ENCODE measurements at places on chromosomes 5 and 9.

DNA sequence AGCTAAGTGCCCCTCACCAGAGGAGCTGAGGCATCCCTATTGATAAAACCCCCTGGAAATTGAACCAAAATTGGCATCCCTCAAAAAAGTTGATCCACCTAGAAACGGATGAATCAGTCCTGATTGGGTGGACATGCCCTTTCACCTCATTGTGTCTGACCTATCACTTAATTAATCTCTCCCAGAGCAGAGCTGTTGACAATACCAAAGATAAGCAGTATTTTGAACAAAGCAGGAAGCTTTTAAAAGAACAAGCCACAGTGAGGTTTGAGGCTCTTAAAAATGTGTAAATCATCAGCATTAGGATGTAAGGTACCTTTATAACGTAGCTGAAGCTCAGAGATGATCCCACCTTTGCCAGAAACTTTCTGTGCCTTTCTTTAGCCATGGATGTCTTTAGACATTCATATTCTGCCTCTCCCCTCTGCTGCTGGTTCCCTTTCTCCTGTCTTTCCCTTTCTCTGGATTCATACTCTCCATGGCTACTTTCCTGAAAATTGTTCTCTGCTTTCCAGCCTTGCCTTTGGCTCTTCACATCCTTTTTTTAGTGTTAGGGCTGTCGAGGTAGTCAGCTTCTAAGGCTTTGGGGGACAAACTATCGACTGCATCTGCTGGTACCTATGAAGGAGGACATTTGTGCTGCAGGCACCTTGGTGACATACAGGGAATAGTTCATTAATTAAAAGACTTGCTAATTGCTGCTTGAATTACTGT, 7.8 kb upstream of the LHX2 start:
- no peak for DNase-seq

DNA sequence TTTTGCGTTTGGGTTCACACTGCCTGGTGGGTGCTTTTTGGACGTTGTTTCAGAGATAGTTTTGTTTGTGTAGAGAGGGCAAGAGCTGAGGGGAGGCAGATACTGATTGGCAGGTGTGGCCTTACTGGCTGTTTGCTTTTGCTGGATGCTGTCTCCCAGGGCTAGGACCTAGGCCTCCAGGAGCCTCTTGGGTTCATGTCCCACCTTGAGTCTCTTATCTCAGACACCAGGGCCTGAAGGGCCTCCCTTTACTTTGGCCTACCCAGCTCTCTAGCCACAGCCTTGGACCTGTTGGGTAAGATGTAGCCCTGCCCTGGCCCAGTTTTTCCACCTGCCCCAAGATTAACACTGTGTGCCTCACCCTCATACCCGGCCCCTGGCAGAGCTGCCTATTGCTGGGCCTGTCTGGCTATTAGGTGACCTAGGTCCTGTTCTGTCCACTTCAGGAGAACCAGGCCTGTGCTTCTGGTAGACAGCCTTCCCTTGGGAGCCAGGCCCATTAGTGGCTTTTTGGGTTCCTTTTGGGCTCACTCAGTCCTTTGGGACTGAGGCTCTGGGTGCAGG, 13.4 kb downstream of the PTPA start:
- no peak for DNase-seq

- DNase-seq = no peak
Observed at GRCh38 chr5:43729846-43730478, 127.0 kb downstream of the NNT start.

DNA sequence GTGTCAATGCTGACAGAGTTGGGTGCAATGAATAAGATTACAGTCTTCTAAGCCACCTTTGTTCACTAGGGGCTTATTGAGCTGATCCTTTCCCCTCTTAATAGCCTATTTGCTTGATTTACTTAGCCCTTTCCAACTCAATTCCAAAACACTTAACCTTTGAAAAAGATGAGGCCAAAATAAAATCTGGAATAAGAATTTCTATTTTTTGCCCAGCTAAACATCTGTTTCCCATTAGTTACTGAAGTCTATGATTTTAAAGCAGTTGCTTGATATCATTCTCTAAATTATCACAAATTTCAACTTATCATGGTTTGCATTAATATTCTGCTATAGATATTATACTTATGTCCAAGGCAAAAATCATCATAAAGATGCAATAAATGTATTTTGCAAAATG, 1272.0 kb upstream of the ACO1 start:
- DNase-seq = no peak

GRCh38 chr5:71483355-71483754, 27.9 kb downstream of the BDP1 start:
- no peak for DNase-seq

- DNase-seq = no peak
Observed at GRCh38 chr5:34574936-34575467, 81.1 kb upstream of the RAI14 start.

GRCh38 chr9:89768650-89769071, 163.8 kb downstream of the GADD45G start:
- DNase-seq = no peak

- DNase-seq = no peak
Observed at GRCh38 chr9:123131258-123131657, 97.8 kb downstream of the GPR21 start.

GRCh38 chr5:130168211-130168610, 263.9 kb downstream of the CHSY3 start:
- DNase-seq = no peak

DNA sequence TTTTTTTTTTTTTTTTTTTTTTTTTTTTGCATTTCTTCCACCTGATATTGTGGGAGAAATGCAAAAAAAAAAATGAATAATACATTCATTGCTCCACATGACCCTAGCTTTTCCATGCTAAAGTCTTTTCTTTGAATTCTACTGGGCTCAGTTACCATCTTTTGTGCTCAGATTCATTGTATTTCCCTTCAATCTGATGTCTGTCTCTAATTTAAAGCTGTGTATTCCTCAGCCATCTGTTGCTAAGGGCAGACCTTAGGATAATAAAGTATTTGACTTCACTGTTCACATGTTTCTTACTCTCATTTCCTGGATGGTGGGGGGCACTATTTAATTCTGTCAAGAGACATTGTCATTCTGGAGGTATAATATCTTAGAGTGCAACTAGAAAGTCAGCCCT, 123.5 kb downstream of the FGF10 start:
- DNase-seq = no peak

DNA sequence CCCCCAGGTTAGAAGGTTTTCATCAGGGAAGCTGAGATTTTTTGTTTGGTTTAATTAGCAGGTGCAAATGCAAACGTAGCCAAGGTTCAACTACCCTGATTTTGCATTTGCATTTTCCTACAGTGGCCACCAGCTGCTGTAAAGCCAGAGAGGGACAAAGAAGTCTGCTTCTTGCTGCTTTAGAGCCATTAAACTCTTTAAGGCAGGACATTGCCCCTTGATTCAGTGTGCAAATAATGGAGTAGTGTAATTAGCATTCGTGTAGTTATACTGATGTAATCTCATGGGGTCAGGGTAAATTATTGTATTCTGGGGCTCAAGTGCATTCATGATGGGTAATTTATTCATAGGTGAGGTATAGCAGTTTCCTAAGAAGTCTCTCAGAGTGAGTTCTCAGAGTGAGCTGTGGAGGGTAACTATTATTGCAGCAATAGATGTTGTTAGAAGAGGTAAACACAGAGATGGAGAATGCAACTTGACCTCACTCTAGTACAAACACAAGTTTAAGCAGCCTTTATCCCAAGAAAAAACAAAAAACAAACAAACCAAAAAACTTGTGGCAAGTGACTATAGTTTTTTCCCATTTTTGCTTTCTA, 526.5 kb downstream of the KIF4B start:
- DNase-seq = no peak

DNA sequence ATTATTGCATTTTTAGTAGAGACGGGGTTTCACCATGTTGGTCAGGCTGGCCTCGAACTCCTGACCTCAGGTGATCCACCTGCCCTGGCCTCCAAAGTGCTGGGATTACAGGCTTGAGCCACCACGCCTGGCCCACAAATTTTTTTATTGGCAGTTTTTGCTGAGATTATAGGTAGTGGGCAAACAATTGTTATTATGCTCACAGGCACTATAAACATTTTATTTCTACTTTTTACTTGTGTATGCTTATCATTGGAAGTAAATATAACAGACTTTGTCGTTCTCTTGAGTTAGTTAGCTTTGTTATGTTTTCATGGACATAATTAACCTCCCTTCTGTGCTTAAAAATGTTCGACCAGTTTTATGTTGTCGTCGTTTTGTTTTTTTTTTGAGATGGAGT, 23.9 kb downstream of the UGCG start:
- DNase-seq = no peak

DNA sequence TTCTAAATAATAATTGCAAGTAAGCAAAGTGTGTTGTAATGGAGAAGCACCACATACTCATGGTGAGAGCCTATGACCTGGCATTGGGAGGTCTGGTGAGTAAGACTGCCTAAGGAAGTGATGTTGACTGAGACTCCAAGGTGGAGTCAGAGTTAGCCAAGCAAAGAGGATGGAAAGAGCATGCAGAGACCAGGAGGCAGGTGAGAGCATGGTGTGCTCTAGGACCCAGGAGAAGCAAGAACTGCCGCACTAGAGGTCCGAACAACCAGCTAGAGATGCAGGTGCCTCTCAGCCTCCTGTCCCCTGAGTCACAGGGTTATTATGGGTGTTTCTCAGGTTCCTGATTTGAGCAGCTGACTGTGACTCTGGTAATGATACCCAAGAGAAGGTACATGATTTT, 27.3 kb downstream of the ANP32B start:
- no peak for DNase-seq

- DNase-seq = no peak
Observed at GRCh38 chr9:76037587-76038225, 147.2 kb downstream of the PCSK5 start.

GRCh38 chr5:115948091-115948534, 14.2 kb upstream of the LVRN start:
- no peak for DNase-seq

GRCh38 chr5:33231214-33231710, 209.5 kb upstream of the TARS1 start:
- DNase-seq = no peak

DNA sequence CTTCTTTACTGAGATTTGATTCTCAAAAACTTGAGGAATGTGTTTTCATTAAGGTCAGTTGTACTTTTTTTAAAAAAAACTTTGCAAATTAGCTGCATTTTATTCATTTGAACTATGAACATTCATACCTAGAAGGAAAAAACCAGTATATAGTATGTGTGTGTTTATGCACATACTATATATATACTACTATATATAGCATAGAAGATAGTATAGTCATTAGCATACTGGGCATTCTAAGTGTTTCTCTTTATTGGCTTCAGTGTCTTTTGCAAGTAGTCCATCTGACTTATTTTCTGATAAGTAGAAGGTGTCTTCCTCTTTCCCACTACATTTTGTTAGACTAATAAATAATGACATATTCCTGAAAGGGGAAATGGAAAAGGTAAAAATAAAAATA, 33.0 kb downstream of the ELOVL7 start:
- DNase-seq = no peak

DNA sequence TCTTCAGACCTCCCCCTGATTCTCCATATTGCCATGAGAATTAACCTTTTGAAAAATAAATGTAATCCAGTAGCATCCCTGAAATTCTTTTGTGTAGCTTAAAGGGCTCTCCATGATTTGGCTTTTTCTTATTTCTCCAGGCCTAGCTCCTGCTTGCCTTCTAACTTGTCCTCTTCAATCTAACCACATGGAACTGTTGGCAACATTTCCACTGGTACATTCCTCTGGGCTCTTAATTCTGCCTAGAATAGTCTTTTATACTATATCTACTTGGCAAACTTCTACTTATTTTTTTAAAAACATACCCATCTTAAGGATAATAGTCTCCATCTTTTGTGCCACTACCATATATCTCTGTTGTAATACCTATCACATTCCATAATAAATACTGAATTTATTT, 54.1 kb downstream of the GNG10 start:
- DNase-seq = no peak

DNA sequence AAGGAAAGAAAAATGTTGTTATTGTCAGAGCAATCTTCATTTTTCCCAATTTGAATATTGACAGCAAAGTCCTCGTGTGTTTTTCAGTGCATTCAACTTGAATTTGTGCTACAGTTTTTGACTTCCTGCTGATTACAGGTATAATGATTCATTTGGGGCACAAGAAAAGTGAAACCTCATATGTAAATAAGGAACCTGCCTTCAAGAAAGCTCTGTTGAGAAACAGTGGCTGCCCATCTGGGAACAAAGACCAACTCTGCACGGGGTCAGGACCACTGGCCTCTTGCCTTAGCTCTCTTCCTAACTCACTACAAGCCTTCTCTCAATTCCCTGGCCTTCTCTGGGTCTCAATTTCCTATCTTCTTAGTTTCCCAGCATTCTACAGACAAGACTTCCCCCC, 21.0 kb downstream of the TIMD4 start:
- DNase-seq = no peak

- no peak for DNase-seq
Observed at GRCh38 chr5:33582417-33582816, 141.7 kb downstream of the TARS1 start.

GRCh38 chr5:88659529-88660263, 223.3 kb downstream of the MEF2C start:
- DNase-seq = no peak

DNA sequence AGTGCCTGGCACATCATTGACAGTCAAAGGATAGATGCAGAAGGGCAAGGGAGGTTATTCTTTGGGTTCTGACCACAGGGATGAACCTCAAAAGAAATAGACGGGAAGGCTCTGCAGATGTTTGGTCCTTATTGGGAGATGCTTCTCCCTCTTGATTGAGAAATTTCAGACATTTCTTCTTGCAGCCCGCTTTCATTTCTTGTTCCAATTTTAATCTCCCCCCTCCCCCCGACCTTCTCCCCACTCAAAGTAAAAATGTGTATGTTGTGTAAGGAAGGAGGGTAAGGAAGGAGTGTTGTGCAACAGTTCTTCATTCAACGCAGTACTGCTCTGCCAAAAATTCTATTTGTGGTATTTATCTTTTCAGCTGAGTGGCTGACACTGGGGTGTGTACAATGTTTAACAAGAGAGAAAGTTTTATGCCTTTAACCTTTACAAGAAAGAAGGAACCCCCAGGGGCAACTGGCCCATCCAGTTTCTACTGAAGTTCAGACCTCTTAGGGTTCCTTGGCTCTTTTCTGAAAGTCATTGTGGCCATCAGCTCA, 46.3 kb upstream of the TNFSF15 start:
- DNase-seq = no peak

DNA sequence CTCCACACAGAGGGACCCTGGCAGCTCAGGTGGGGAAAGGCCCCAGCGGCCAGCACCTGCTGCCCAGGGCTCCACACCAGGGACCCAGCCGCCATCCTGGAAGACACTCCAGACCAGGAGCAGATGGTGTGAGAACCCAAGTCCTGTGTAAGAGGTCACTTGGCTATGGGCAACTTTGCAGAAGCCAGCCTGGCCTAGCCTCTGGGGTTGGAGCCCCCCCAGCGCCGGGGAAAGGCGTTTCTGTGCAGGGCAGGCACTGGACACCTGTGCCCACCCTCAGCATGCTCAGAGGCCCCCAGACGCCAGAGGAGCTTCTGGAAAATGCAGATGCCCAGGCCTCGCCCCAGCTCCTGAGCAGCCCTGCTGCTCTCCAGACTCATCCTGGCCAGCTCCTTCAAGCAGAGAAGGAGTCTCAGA, 34.0 kb downstream of the RASGEF1C start:
- no peak for DNase-seq

- no peak for DNase-seq
Observed at GRCh38 chr9:131879181-131879910, 139.5 kb upstream of the RAPGEF1 start.

GRCh38 chr5:16712620-16713019, 95.8 kb upstream of the RETREG1 start:
- no peak for DNase-seq

- no peak for DNase-seq
Observed at GRCh38 chr9:33460854-33461253, 12.9 kb downstream of the NOL6 start.
